ENCODE measurements at places on chromosomes 12 and 14. TPM values are rescaled to one million over a fixed set of nuclear protein-coding genes. Genes with fewer than 3 reads are reported as not detected.

DNA sequence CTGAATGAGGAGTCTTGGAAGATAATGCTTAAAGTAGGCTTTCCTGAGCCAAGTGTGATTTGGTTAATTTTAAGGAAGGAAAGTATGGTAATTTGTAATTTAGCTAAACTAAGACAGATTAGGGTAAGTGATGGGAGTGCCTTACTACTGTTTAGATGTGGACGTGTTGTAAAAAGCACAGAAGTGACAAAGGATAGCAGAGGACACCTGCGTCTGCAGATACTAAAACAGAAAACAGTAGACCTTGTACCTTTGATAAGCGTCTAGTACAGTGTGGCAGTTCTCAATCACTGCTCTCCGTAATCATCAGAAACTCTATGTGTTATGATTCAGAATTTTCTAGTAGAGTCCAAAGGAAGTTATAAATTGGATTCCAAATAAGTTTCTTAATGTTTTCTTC lies 58.0 kb downstream of the MIA2 start:
- no peak overlapping the region for H3K4me3 ChIP-seq
- H3K27me3 ChIP-seq = no peaks in the 10 kb centered on the region
- peaks cover 85% of the 10 kb centered on the region for H3K36me3 ChIP-seq
- no peaks in the 10 kb centered on the region for H3K4me1 ChIP-seq

- H3K4me1 ChIP-seq = no peaks in the 10 kb centered on the region
- no peak overlapping the region for H3K4me3 ChIP-seq
- no peaks in the 10 kb centered on the region for H3K27me3 ChIP-seq
- H3K27ac ChIP-seq = no peak overlapping the region
- no peaks in the 10 kb centered on the region for H3K36me3 ChIP-seq
These were observed 67.3 kb upstream of the HOXC13 start for GRCh38 chr12:53871367-53871766.

DNA sequence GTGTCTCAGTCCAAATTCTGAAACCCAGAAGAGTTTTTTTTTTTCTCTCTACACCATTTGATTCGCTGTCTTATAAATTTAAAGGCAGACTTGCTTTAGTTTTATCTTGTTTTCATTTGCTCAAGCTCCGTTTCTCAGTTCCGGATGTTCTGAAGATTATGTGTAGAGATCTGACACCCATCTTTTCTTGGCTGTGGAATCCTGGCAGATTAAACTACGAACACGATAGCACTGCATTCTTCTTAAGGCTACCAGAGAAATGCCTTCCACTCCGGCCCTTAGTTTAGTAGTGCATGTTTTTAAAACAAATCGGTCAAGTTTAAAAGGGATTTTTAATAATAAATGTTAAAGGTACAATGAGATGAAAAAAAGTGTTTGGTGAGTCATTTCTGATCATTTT lies 106.4 kb downstream of the LMO3 start:
- no peak for DNase-seq
- no peak overlapping the region for H3K4me3 ChIP-seq
- H3K36me3 ChIP-seq = no peaks in the 10 kb centered on the region

GRCh38 chr14:90373887-90374286 lies 22.9 kb upstream of the CALM1 start:
- no peaks in the 10 kb centered on the region for H3K36me3 ChIP-seq
- H3K4me1 ChIP-seq = no peaks in the 10 kb centered on the region
- no peak overlapping the region for H3K4me3 ChIP-seq
- H3K27ac ChIP-seq = no peak overlapping the region
- H3K27me3 ChIP-seq = no peaks in the 10 kb centered on the region
- no peak for DNase-seq

- no peak overlapping the region for H3K27ac ChIP-seq
- DNase-seq = no peak
- no peaks in the 10 kb centered on the region for H3K27me3 ChIP-seq
- no peaks in the 10 kb centered on the region for H3K4me1 ChIP-seq
- H3K36me3 ChIP-seq = no peaks in the 10 kb centered on the region
These were observed 47.7 kb downstream of the DAAM1 start for GRCh38 chr14:59236195-59236594.

DNA sequence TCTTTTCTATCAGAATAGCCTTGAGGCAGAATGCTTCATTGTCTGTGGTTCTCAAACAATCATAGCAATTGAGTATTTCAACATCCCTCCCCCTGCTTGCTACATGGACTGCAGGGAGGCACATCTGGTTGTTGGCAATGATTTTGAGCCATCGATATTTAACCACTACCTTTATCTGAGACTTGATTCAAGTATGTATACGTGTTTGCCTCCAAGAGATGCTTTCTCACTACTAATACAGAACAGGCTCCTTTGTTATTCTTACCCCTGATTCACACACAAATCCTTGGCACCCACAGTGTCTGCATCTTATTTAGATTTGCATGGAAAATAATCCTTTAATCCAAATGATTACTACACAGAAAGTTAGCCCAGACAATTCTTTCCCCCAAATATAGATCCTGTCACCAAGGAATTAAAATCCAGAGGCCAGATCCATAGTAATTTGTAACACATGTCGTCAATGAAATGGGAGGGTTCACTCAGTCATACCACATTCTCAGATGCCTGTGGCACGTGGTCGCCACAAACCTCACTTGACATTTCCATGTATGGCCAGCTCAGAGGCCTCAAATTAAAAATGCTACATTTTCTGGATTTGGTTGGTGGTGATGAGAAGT lies 199.3 kb downstream of the ITPR2 start:
- DNase-seq = no peak
- H3K4me3 ChIP-seq = no peak overlapping the region
- H3K27ac ChIP-seq = no peak overlapping the region

GRCh38 chr14:21917699-21918436 lies 244.2 kb upstream of the OR4E1 start:
- no peaks in the 10 kb centered on the region for H3K27me3 ChIP-seq
- H3K36me3 ChIP-seq = no peaks in the 10 kb centered on the region
- H3K4me3 ChIP-seq = no peak overlapping the region

The SYT10 gene
- 0.04 TPM for total RNA-seq

GRCh38 chr12:26346736-26347135 lies 151.4 kb downstream of the SSPN start:
- H3K4me1 ChIP-seq = no peaks in the 10 kb centered on the region
- H3K4me3 ChIP-seq = no peak overlapping the region
- no peaks in the 10 kb centered on the region for H3K36me3 ChIP-seq
- no peak for DNase-seq

- no peak for DNase-seq
- no peak overlapping the region for H3K4me3 ChIP-seq
- no peaks in the 10 kb centered on the region for H3K27me3 ChIP-seq
- peaks cover 8% of the 10 kb centered on the region for H3K4me1 ChIP-seq
- H3K27ac ChIP-seq = no peak overlapping the region
- H3K36me3 ChIP-seq = no peaks in the 10 kb centered on the region
These were observed 24.4 kb downstream of the PIGH start for GRCh38 chr14:67575684-67576083.

GRCh38 chr14:75757644-75758402 lies 96.8 kb downstream of the TTLL5 start:
- H3K27me3 ChIP-seq = no peaks in the 10 kb centered on the region
- H3K36me3 ChIP-seq = no peaks in the 10 kb centered on the region
- H3K4me1 ChIP-seq = no peaks in the 10 kb centered on the region
- DNase-seq = no peak

GRCh38 chr14:38507299-38507698 lies 251.4 kb upstream of the CLEC14A start:
- H3K4me3 ChIP-seq = no peak overlapping the region
- H3K27me3 ChIP-seq = no peaks in the 10 kb centered on the region
- no peaks in the 10 kb centered on the region for H3K4me1 ChIP-seq
- no peaks in the 10 kb centered on the region for H3K36me3 ChIP-seq
- H3K27ac ChIP-seq = no peak overlapping the region
- no peak for DNase-seq

- no peaks in the 10 kb centered on the region for H3K4me1 ChIP-seq
- no peak overlapping the region for H3K27ac ChIP-seq
- H3K27me3 ChIP-seq = no peaks in the 10 kb centered on the region
- H3K36me3 ChIP-seq = no peaks in the 10 kb centered on the region
- no peak overlapping the region for H3K4me3 ChIP-seq
These were observed 10.0 kb upstream of the GPR68 start for GRCh38 chr14:91254461-91254860.

DNA sequence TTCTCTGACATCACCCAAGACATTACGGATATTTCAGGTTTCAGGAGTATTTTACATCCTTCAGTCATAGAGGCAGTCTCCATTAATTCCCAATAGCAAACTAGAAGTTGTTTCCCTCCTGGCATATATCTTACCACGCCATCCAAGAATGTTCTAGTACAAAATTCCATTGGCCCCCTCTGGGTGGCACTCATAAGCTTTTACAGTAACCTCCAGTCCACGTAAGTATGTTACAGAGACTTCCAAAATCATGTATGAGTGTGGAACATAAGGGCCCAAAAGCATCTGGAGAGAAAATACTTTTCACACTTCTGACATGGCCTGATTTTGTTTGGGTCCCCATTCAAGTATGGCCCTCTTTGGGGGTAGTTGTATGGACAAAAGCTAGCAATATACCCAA lies 58.1 kb upstream of the DHRS4 start:
- no peaks in the 10 kb centered on the region for H3K36me3 ChIP-seq
- DNase-seq = no peak

The ATL1 gene
- total RNA-seq = 0.18 TPM

The TUNAR gene
- total RNA-seq = not detected

The ABCC9 gene
- 41.2 TPM for total RNA-seq

DNA sequence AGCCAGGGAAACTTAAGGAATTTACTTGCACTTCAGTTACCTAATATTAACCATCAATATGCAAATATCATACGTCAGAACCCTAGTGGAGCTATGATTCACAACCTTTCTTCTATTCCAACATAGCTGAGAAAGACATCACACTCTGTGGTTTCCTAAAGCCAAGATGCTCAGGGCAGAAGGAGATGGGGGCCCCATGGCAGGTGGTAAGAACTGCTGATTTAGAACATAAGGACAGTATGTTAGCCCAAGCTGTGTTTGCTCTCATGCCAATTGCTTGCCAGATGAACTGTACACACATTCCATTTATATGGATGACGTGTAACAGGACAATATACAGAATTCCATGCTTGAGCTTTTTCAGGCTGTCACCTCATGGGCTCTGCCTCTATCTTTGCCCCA lies 34.6 kb downstream of the HECTD4 start:
- H3K4me1 ChIP-seq = no peaks in the 10 kb centered on the region
- no peak overlapping the region for H3K4me3 ChIP-seq
- no peak for DNase-seq
- no peak overlapping the region for H3K27ac ChIP-seq

GRCh38 chr14:20969336-20969735 lies 14.0 kb downstream of the RNASE2 start:
- no peaks in the 10 kb centered on the region for H3K36me3 ChIP-seq
- H3K27me3 ChIP-seq = no peaks in the 10 kb centered on the region
- H3K4me1 ChIP-seq = no peaks in the 10 kb centered on the region
- no peak for DNase-seq
- no peak overlapping the region for H3K4me3 ChIP-seq

The OR4E1 gene
- not detected for total RNA-seq

GRCh38 chr14:30443368-30444007 lies 115.5 kb upstream of the G2E3 start:
- no peaks in the 10 kb centered on the region for H3K27me3 ChIP-seq
- no peaks in the 10 kb centered on the region for H3K4me1 ChIP-seq
- DNase-seq = no peak
- H3K27ac ChIP-seq = no peak overlapping the region
- no peak overlapping the region for H3K4me3 ChIP-seq

DNA sequence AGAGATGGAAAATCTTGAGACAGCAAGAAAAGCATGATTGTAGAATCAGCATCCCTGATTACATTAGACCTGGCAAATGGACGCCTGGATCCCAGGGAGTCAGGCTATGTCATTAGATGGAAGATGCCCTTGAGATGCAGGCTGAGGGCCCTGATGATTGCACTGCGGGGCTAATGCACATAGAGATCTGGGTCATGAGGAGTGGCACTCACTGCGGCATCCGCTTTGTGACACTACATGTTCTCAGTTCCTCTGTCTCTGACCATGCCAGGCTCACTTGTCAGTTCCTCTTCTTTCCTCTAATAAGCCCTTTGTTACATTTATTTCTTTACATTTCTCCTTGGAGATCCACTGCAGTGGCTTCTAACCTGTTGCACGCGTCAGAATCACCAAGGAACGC lies 70.1 kb upstream of the GPATCH2L start:
- H3K4me1 ChIP-seq = no peaks in the 10 kb centered on the region
- H3K36me3 ChIP-seq = no peaks in the 10 kb centered on the region
- H3K27ac ChIP-seq = no peak overlapping the region
- H3K27me3 ChIP-seq = no peaks in the 10 kb centered on the region
- no peak overlapping the region for H3K4me3 ChIP-seq

The TMEM52B gene
- 0.06 TPM for total RNA-seq

DNA sequence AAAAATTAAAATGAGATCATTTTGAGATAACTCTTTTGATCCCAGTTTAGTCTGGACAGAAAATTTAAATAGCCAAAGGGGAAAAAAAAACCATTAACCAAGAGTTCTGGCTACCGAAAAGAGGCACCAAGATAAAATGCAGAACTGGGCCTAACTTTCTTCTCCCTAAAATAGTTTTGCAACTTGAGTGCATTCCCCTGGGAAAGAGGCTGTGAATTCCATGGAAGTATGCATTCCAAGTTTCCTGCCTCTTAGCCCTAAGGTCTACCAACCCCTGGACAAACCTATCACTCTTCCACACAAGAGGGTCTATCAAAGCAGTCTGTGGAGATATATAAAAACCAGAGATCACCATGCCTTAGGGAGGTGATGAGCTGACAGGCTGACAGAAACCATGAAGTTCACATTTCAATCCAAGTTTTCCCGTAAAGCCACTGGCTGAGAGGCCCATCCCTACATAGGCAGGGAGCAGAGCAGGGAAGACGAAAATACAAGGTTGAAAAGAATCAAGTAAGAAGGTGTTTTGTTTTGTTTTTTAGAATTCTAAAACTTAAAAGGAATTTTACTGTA lies 33.8 kb downstream of the DCP1B start:
- H3K27me3 ChIP-seq = no peaks in the 10 kb centered on the region
- H3K27ac ChIP-seq = no peak overlapping the region
- DNase-seq = no peak
- no peak overlapping the region for H3K4me3 ChIP-seq

The HAL gene
- 190 TPM for total RNA-seq

The FAM90A1 gene
- not detected for total RNA-seq

- H3K4me3 ChIP-seq = no peak overlapping the region
- H3K27ac ChIP-seq = peak overlapping the region; percentile 98
- peaks cover 13% of the 10 kb centered on the region for H3K4me1 ChIP-seq
- no peaks in the 10 kb centered on the region for H3K36me3 ChIP-seq
- H3K27me3 ChIP-seq = no peaks in the 10 kb centered on the region
These were observed 10.2 kb upstream of the C12orf43 start for GRCh38 chr12:121026274-121027045.

GRCh38 chr12:121530600-121531355 lies 50.0 kb downstream of the KDM2B start:
- peaks cover 17% of the 10 kb centered on the region for H3K4me1 ChIP-seq
- no peak overlapping the region for H3K27ac ChIP-seq
- H3K36me3 ChIP-seq = peaks cover 4% of the 10 kb centered on the region
- no peak for DNase-seq
- no peaks in the 10 kb centered on the region for H3K27me3 ChIP-seq

DNA sequence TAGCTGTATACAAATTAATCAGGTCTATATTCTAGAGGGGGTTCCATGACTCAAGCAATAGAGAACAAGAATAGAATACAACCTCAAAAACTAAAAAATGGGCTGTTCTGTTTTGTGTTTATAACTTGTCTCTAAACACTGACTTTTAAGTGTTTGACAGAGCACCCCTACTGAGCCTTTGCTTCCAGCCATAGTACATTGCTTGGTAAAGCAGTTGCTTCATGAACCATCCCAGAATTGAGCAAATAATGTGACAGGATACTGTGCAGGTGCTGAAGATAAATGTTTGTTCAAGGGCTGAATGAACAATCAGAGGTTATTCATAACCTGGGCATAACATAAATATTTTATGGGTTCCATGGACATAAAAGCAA lies 11.5 kb downstream of the SPTSSA start:
- no peak overlapping the region for H3K4me3 ChIP-seq
- H3K27ac ChIP-seq = no peak overlapping the region
- H3K4me1 ChIP-seq = no peaks in the 10 kb centered on the region
- H3K27me3 ChIP-seq = no peaks in the 10 kb centered on the region
- no peak for DNase-seq
- peaks cover 3% of the 10 kb centered on the region for H3K36me3 ChIP-seq

Data from right lobe of liver (tissue), 6 donors.